ENCODE measurements at places on chromosomes 6 and 20.
A peak's percentile ranks its signal among the peaks of the same experiment; 100 is the strongest.

- DNase-seq = no peak
Measured at GRCh38 chr6:134436950-134437349, 119.0 kb upstream of the SGK1 start.

DNA sequence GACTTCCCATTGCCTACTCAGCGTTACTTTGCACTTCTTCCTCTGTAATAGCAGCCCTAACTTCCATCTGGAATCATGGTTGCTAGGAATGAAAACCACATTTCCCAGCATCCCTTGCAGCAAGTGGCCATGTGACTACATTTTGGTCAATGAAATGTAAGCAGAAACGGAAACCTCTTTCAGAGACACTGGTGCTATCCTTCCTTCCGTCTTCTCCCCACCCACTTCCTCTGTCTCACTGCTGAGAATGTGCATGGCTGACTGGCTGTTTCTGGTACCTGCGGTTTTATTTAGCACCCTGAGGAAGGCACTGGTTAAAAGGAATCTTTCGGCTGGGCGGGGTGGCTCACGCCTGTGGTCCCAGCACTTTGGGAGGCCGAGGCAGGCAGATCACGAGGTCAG lies 107.4 kb downstream of the SCML4 start:
- DNase-seq = peak; percentile 46

DNA sequence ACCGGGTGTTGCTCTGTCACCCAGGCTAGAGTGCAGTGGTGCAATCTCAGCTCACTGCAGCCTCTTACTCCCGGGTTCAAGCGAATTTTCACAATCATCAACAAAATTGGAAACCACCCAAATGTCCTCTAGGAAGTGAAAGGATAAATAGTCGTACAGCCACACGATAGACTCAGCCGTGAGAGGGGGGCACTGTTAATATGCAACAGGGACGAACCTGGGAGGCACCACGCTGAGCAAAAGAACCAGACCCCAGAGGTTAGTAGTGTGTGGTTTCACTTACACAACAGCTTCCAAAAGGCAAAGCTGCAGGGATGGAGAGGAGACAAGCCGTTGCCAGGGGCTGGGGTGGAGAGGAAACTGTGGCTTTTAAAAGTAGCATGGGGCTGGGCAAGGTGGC lies 30.1 kb upstream of the NTSR1 start:
- no peak for DNase-seq

DNA sequence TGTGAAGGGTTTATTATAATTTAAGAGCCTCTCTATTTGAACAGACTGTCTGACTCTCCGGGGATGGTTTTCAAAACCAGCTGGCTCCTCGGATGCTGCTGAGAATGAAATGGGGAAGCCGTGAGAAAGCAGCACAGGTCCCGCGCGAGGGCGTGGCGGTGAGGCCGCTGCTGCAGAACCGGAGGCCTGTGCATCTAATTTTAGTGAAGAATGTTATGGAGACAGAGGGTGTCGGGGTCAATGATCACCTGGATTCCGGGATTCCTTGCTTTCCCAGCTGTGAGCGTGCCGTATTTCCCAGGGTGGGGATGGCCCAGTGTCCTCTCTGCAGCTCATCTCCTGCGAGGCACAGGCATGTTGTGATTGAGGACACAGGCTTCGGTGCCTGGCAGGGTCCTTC lies 348.0 kb downstream of the CDH4 start:
- no peak for DNase-seq

GRCh38 chr20:52975029-52975732 lies 3.0 kb downstream of the TSHZ2 start:
- no peak for DNase-seq

DNA sequence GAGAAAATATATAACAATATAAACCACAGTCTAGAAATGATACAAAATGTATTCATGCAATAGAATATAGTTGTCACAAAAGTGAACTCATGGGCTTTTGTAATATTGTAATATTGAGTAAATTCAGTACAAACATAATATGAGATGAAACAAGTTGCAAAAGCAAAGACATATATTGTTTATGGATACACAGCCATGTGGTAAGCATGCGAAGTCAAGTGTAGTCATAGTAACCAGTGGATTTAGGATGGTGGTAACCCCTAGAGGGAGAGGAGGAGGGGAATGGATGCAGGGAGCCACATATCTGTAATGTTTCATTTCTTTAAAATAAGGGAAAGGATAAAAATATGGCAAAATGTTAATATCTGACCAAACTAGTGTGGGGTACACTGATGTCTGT lies 47.3 kb downstream of the ARMC2 start:
- DNase-seq = no peak

GRCh38 chr20:872855-873520 lies 39.5 kb downstream of the FAM110A start:
- no peak for DNase-seq

- DNase-seq = no peak
Measured at GRCh38 chr6:157822245-157823000, 623 bp upstream of the SNX9 start.

GRCh38 chr6:120894077-120894476 lies 440.2 kb downstream of the TBC1D32 start:
- no peak for DNase-seq

DNA sequence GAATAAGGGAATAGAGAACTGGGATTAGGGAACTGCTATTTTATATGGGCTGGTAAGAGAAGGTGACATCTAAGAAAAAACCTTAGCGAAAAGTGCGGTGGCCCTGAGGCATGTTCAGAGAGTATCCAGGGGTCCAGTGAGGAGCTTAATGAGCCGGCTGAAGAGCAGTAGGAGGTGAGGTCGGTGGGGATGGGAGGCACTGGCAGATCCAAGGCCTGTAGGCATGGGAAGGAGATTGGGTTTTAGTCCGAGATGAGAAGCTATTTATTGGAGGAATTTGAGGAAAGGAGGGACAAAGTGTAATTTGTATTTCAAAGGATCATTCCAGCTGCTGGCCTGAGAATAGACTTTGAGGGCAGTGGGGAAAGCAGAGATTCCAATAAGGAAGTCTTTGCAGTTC lies 123.8 kb downstream of the QKI start:
- DNase-seq = no peak

DNA sequence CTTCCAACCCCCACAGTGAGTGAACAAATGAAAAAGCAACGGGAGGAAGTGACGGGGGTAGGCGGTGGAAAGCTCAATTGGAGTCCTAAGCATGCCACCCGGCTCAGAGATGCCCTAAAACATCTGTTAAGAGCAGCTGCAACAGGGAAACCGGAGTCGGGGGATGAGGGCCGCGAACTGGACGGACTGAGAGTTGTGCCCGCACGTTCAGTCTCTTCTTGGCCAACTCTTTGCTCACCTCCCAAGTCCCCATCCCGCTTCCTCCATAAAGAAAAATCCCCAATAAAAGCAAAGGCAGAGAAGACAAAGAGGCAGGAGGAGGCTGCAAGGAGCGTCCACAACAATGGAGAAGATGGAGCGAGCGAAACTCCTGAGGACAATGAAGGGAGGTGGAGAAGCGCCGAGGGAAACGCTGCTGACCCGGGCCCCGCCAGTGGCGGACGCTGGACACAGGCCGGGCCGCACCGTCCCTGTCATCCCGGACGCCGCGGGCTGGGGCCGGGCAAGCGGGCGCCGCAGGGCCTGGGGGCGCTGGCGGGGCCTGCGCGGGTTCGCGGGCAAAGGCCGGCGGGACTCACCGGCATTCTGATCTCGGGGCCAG lies 600 bp downstream of the SEC63 start:
- DNase-seq = peak; percentile 27

DNA sequence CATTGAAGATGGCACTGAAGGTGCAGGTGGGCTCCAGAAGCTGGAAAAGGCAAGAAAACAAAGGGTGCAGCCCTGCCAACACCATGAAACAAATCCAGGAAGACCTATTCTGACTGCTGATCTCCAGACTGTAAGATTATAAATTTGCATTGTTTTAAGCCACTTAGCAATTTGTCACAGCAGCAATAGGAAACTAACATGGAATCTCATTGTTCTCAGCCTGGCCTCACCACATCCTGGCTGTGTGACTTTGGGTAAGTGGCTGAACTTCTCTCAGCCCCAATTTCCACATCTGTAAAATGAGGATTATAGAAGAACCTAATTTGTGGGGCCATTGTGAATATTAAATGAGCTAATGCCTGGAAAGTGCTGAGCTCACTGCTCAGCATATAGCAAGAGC lies 160.4 kb upstream of the MAFB start:
- no peak for DNase-seq

DNA sequence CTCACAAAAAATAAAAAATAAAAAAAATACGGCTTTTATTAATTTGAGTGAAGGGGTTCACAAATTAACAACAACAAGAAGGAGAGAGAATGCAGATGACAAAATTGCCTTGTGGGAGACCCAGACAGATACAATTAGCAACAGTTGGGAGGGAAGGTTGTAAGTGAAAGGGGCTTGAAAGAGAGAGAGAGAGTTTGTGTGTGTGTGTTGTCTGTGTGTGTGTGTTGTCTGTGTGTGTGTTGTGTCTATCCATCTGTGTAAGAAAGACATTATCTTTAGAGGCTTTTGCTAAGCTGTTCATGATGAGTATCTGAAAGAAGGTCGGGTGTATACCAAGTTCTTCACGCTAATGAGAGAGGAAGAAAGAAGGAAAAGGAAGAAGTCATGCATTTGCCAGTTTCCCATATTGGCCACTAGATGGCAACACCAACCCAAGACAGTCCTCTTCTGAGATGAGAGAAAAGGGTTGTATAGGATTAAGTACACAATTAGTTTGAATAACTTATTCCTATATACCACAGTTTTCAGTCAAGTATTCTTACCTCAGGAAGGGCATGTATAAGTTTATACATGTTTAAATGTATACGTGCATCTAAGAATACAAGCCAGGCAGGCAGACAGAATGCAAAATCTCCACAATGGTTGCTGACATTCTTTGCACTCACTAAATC lies 63.7 kb upstream of the CD2AP start:
- DNase-seq = no peak

DNA sequence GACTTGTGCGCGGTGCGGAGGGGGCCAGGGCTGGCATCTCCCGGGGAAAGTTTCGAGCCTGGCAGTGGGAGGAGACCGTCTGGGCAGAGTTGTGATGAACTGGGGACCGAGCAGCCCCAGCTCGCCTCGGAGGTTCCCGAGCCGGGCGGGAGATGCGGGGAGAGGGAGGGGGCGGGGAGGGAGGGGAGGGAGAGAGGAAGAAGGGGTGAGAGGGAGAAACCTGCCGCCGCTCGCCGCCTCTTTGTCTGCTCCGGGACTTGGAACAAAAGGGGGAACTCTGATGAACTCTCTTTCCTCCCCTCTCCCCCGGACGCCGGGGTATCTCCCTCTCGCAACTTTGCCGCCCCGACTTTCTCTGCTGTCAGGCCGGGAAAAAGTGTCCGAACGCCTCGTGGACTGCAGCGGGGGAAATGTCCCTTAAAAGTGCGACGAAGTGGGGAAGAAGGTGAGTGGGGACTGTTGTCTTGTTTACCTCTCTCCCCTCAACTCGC lies 72.7 kb downstream of the SOX4 start:
- DNase-seq = no peak

DNA sequence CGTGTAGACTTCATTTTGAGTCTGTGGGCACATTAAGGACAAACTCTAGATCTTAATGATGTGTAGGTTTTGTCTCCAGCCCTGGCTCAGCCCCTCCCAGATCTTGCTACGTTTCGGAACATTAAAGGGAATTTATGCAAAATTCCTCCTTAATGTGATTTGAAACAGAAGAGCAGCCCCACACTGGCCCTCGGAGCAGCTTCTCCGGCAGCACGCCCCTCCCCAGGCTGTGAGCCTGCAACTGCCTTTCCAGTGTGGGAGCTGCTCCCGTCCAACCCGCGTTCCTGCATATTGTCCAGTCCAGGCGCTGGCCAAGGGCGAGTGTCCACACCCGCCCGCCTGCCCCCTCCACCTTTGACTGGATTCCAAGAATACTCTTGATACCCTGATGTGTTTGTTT lies 257.2 kb downstream of the TAF4 start:
- no peak for DNase-seq
